ENCODE measurements at places on chromosomes 2 and 18. TPM values are rescaled to one million over a fixed set of nuclear protein-coding genes. Genes with fewer than 3 reads are reported as not detected.

DNA sequence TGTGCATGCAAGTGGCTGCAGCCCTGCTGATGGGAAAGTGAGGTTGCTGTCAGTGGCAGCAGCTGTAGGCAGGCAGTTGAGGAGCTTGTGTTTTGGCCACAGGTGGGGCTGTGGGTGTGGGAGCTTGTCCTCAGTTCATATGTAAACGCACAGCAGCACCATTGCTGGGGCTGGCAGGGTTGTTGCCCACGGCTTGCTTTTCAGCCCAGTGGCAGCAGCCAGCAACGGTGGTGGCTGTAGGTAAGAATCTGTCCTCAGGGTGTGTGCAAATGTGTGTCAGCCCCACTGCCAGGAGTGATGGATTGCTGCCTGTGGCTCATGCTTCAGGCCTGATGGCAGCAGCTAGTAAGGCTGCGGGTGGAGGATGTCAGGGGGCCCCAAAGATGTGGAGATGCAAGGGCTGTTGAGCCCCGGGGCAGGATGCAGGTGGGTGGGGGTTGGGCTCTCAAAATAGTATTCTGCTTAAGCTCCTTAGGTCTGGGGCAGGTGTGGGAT is 141.3 kb upstream of the THUMPD2 start:
- H3K27me3 ChIP-seq, result no peaks in the 10 kb centered on the region
- no peaks in the 10 kb centered on the region for H3K4me1 ChIP-seq
- no peak for DNase-seq
- no peak overlapping the region for H3K4me3 ChIP-seq
- no peaks in the 10 kb centered on the region for H3K36me3 ChIP-seq

DNA sequence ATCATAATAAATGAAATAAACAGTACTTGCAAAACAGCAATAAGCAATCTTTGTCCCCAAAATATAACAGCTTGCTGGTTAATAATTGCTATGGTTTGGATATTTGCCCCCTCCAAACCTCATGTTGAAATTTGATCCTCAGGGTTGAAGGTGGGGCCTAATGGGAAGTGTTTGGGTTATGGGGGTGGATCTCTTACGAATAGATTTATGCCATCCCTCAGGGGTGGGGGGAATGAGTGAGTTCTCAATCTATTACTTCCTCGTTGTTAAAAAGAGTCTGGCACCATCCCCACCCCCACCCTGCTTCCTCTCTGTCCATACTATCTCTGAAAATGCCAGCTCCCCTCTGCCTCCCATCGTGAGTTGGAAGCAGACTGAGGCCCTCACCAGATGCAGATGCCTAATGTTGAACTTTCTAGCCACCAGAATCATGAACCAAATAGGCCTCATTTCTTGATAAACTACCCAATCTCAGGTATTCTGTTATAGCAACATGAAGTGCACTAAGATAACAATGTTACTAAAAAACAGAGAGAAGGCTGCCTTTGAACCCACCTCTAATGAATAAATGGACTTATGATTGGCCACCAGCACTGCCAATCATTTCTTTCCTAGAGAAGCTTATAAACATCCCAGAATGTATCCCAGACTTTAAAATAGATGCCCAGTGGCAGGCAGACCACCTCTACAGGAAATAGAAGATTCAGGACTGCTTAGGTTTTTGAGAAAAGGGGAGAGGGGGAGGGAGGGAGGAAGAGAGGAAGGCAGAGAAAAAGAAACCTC is 90.1 kb downstream of the ALPK2 start:
- no peak overlapping the region for H3K4me3 ChIP-seq
- H3K36me3 ChIP-seq, result no peaks in the 10 kb centered on the region
- DNase-seq, result no peak
- H3K27me3 ChIP-seq, result no peaks in the 10 kb centered on the region

GRCh38 chr2:201913201-201913600 is 106.9 kb downstream of the CDK15 start:
- H3K4me1 ChIP-seq, result no peaks in the 10 kb centered on the region
- no peaks in the 10 kb centered on the region for H3K27me3 ChIP-seq
- H3K4me3 ChIP-seq, result no peak overlapping the region
- H3K27ac ChIP-seq, result no peak overlapping the region
- no peaks in the 10 kb centered on the region for H3K36me3 ChIP-seq
- no peak for DNase-seq

GRCh38 chr2:56531668-56532420 is 348.1 kb downstream of the CCDC85A start:
- H3K27ac ChIP-seq, result no peak overlapping the region
- no peaks in the 10 kb centered on the region for H3K36me3 ChIP-seq
- no peak overlapping the region for H3K4me3 ChIP-seq
- H3K4me1 ChIP-seq, result no peaks in the 10 kb centered on the region
- no peak for DNase-seq

ZNF532 gene
- 34.8 TPM for total RNA-seq

CNPPD1 gene
- 32.6 TPM for total RNA-seq

MXD1 gene
- total RNA-seq, result 9.4 TPM

APCDD1 gene
- total RNA-seq, result 27.7 TPM
